NCI-H1436 (cell line): ENCODE measurements at places on chromosomes 16 and 17.
A peak's percentile ranks its signal among the peaks of the same experiment; 100 is the strongest.

DNA sequence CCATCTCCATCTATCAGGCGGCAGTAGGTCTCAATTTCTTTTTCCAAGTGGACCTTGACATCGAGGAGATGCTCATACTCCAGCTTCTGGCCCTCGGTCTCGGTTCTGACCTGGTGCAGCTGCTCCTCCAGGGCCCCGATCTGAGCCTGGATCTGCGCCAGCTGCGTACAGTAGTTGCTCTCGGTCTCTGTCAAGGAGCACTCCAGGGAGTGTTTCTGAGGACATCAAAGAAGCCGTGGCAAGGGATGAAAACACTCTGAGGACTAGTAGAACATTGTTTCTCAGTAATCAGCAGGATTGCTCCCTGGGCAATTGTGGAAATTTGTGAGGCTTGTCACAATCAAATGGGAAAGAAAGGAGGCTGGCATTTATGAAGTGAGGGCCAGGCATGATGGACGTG lies 5.9 kb downstream of the KRT28 start:
- peak; percentile 24 for DNase-seq

DNA sequence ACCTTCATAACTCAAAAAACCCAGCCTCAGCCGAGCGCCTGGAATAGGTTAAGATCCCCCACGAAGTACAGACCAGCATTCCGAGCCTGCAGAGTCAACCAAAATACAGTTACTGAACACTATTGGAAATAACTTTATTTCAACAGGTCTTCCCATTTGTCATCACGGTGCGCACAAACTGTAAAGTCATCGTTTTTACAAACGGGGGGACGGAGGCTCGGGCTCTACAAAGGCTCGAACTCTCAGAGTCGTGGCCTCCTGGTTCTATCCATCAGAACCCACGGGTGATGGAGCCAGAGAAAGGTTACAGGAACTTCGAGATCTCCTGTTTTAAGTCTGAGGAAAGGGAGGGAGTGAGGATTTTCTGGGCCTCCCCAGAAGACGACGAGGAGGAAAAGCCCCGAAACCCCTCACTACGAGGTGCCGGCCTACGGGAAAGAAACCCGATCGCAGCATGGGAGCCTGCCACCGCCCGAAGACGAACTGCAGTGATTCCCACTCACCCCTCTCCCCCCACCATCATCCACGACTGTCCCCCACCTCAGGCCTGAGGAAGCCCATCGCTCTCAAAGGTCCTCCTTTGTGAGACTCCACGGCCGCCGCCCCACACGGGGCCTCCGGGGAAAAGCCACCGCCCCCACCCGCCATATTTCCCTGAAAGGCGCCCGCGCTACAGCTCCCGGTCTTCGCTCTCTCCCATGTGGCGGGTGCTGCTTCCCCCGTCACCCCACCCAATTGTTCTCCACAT lies 917 bp downstream of the YWHAE start:
- no peak for DNase-seq

DNA sequence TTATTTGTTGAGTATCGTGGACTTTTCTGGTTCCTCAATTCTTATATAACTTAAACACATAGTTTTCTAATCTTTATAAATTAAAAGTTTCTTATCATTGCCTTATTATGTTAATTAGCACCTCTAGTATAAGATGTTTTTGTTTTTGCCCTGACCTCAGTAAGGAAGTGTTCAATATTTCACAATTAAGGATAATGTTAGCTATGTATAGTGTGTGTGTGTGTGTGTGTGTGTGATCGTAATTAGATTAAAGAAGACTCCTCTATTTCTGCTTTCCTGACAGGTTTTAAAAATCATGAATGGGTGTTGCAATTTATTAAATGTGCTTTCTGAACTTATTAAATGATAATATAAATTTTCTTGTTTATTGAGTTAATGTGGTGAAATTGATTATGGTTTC lies 12.0 kb downstream of the IL21R start:
- no peak for DNase-seq

DNA sequence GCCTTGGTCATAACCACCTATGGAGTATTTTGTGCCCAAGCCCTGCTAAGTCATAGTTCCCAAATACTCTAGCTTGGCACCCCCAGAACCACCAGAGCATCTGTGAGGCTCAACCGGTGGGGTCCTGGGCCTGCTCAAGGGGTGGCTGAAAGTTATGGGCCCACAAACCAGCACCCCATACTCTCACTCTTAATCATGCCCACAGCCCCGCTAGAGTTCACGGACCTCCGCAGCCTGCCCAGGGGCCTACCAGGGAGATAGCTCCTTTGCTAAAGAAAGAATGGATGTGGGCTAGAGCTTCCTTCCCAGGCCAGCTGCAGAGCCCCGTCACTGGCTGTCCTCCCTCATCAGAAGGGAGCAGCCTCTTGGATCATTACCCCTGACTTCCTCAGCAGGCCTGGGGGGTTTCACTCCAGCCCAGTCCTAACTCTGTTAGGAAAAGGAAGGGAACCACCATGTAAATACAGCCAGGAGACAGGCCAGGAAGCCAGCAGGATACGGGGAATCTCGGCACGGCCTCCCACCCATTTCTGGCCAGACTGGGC lies 1.4 kb downstream of the GIT1 start:
- no peak for DNase-seq

DNA sequence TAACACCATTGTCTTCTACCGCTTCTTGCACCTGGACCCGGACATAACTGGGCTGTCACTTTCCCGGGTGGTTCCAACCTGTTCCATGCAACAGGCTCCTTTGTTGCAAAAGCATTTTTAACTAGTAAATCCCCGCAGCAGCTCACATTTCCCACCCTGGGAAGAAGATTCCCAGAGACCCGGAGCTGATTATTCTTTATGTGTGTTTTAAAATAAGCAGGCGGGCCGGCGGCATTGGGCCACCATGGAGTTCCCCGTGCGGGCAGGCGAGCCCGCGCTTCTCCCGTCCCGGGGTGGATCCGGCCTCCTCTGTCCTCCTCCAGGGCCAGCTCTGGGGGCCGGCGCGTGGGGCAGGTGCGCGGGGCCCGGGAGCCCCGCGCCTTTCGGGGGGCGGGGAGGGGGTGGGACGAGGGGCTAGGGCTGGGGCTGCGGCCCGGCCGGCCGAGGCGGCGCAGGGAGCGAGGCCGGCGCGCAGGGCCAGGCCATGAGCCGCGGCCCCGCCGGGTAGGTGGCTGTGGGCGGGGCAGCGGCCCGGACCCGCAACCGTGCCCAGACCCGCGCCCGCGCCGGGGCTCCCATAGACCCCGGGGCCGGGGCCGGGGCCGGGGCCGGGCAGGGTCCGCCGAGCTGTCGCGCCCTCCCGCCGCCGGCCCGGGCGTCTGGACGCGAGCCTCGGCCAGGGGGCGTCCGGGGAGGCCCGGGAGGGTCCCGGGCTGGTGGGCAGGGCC lies 1.7 kb downstream of the CRAMP1 start:
- no peak for DNase-seq

- no peak for DNase-seq
These were observed 186.4 kb downstream of the SEC14L1 start for GRCh38 chr17:77327181-77327565.

GRCh38 chr16:72029567-72030271 lies 21.2 kb downstream of the DHODH start:
- DNase-seq, result no peak

GRCh38 chr17:30241051-30241450 lies 5.6 kb upstream of the SLC6A4 start:
- no peak for DNase-seq

- no peak for DNase-seq
These were observed 55.8 kb downstream of the CCDC182 start for GRCh38 chr17:57689254-57689653.

DNA sequence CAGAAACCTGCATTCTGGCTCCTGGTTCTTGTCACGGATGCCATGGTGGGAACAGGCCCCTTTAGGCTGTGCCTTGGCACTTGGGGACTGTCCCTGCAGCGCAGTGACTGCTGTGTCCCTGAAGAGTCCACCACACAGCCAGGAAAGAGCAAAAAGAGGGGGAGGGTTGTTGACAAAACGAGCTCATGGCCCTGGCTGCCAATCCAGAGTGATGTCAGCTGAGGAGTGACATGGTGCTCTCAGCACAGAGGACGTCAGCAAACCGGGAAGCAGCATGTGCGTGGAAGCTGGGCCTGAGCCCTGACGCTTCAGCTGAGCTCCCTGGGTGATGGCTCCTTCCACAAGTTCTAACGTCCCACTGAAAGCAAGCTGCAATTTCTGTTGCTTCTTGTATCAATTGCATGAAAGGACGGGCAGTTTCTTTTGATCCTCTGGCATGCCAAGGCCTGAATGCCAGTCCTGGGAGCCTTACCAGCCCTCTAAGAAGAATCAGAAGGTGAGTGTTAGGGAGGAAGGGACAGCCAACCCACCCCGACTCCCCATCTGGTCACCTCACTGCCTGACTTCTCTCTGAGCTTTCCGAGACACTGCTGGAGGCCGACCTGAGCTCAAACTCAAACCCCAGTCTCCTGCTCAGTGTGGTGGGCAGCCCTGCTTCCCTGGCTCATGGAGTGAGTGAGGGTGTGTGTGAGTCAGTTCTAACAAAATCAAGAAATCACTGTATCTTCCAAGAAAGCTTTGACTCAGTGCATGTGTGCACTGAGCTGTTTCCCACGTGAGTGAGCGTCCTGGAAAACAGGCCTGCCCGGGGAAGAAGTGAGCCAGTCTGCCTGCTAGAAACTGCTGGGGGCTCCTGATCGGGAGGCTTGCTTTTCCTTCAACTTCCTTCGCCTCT lies 14.7 kb upstream of the WNT3 start:
- DNase-seq, result no peak

GRCh38 chr16:48421741-48422140 lies 36.5 kb upstream of the SIAH1 start:
- DNase-seq, result no peak

DNA sequence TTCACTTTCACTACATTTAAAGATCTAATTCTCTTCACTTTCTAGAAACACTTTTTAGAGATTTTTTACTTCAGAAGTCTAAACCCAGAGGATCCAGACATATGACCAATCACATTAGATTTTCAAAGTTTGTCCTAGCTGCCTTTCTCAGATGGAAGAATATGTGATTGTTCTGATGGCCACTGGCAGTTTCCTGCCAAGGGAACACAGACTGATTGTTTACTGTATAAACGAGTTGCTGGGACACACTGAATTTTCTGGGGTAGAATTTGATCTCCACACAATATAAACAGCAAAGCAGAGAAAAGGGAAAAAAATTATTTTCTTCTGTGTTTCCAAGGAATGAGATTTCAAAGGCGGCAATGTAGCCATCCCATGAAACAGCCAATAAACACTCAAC lies 480.0 kb downstream of the TOX3 start:
- no peak for DNase-seq

- peak; percentile 70 for DNase-seq
These were observed 4.0 kb downstream of the SRCIN1 start for GRCh38 chr17:38601539-38602351.

DNA sequence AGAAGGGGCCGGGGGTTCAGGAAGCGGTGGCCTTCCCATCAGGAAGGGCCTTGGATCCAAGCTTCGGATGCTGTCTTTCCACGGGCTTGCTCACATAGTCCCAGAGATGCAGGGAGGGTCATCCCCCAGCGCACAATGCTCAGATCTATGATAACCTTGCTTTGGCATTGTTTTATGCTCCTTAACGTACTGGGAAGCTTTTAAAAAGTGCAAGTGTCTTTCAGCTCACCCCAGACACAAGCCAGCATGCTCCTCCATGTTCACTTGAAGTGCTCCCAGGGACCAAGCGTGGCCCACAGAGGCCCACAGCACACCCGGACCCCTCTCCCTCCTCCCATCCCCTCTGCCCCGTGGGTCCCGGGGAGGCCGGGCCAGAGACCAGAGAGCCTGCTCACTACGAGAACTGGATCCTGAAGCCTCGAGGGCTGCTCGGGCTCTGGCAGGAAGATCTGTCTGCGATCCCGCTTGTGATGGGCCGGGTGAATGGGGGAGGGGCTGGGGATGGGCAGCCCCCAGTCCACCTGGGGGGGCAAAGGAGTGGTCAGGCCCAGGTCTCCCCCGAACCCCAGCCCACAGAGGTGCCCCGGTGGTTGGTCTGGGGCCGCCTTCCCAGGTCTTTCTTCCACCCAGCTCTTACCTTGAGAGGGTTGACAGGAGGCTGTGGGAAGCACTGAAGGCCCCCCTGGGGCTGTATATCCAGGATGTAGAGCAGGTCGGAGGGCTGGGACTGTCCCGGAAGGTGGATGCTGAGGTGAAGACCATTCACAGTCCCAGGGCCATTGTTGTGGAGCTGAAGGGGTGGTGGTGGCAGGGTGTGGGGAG lies 11.8 kb upstream of the FAM171A2 start:
- no peak for DNase-seq

DNA sequence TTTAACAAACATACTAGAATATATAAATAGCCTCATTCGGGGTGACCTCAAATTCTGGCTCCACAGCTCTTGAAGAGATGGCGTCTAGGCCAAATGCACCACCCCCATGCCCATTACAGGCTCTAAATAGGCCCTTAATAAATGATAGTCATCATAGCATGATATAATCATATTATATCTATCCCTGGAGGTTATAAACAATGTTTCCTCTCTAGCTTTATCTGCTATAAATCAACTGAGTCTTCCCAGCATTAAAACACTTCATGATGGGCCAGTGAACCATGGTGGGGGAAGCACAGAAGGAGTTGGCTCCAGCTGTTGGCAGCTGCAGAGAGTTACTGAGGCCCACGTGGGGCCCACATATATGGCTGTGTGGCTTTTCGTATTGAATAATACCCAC lies 214.9 kb upstream of the MPHOSPH6 start:
- no peak for DNase-seq

DNA sequence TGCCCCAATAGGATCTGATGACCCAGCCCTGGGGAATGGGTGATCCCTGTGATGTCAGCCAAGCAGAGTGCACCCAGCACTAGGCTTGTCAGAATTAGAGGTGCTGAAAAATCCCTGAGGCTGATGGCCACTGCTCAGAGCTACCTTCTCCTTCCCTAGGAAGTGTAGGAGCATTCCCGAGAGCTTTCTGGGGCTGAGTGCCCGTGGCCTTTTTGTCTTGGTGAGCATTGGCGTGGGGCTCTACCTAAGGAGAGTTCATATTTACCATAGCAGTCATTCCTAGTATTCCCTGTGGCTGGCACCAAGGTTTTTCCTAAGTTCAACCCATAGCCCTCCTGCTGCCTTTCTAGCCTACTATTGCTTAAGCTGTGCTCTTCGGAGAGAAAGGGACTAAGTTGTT lies 22.6 kb upstream of the ARHGAP23 start:
- DNase-seq, result no peak

GRCh38 chr16:86060381-86061317 lies 161.7 kb downstream of the IRF8 start:
- no peak for DNase-seq

DNA sequence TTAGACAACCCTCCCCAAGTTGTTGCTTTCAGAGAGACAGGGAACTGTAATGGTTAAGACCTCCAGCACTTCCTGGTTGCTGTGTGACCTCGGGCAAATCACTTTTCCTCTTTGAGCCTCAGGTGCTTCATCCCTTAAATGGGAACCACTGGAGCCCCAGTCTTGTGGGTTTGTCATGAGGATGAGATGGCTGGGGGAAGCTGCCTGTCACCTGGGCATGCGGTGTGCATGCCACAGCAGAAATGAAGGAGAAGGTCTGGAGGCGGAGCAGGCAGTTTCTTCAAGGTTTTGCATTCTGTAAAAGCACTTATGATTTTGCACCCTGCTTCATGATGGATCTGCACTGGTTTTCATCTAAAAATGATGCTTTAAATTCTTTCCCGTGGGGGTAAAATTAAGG lies 22.1 kb downstream of the NAGPA start:
- DNase-seq, result no peak

- DNase-seq, result peak; percentile 36
These were observed 40.9 kb downstream of the TMEM235 start for GRCh38 chr17:78272181-78272913.

- DNase-seq, result no peak
These were observed 746 bp upstream of the POLG2 start for GRCh38 chr17:64497565-64498035.

- peak; percentile 98 for DNase-seq
These were observed at the start of gene FLYWCH1 for GRCh38 chr16:2911638-2912329. Gene FLYWCH1 (plus strand): TSS chr16:2911931. CDS start chr16:2929686, 17,755 bp downstream.
